Activated CD4-positive, alpha-beta memory T cell treated with anti-CD3 and anti-CD28 coated beads, Interleukin-2, amount 10 ng/mL, durations not matched to agents 7 days and 5 days (primary cell): ENCODE measurements at places on chromosomes 16 and 17. TPM values are rescaled to one million over a fixed set of nuclear protein-coding genes. Genes with fewer than 3 reads are reported as not detected.
A peak's percentile ranks its signal among the peaks of the same experiment; 100 is the strongest.

GRCh38 chr16:81632392-81633146 is 146.5 kb upstream of the PLCG2 start:
- peak; percentile 81 for DNase-seq
- H3K4me3 ChIP-seq: peak overlapping the region; percentile 58
- H3K4me1 ChIP-seq: peaks cover 51% of the 10 kb centered on the region
- peak overlapping the region; percentile 95 for H3K27ac ChIP-seq

DNA sequence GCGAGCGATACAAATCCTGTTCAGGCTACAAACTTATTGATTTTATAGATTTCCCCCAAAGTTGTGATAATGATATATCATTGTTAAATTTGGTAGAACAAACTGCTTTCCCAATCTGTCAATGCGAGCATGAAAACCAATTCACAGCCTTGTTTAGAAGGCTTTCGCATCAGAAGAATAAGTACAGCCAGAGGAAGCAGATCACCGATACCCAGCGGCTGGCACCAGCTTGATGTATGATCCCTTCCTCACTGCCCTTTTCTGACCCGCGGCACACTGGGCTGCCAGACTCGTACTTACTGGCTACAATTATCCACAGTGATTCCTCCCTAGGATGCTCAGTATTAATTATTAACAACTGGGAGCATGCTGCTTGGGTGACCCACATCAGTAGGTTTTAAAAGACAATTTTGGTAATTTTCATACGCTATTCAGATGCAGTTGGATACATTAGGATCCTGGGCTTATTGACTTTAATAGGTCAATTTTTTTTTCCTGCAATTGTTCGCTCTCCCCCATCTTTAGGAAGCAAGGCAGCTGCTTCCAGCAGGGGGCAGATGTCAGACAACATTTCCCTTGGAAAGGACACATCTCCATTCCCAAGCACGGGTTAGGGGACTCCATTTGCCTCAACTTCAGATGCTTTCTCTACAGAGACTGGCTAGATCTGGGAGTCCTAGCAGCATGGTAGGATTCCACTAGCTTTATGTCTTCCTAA is 582.7 kb upstream of the PSMD7 start:
- H3K27me3 ChIP-seq: no peaks in the 10 kb centered on the region
- H3K4me1 ChIP-seq: no peaks in the 10 kb centered on the region
- H3K27ac ChIP-seq: no peak overlapping the region
- no peak for DNase-seq

GRCh38 chr16:720447-720989 is 428 bp upstream of the ANTKMT start:
- peaks cover 18% of the 10 kb centered on the region for H3K4me1 ChIP-seq
- peak; percentile 42 for DNase-seq
- no peaks in the 10 kb centered on the region for H3K36me3 ChIP-seq
- peaks cover 10% of the 10 kb centered on the region for H3K27me3 ChIP-seq
- H3K27ac ChIP-seq: no peak overlapping the region
- peak overlapping the region; percentile 62 for H3K4me3 ChIP-seq

DNA sequence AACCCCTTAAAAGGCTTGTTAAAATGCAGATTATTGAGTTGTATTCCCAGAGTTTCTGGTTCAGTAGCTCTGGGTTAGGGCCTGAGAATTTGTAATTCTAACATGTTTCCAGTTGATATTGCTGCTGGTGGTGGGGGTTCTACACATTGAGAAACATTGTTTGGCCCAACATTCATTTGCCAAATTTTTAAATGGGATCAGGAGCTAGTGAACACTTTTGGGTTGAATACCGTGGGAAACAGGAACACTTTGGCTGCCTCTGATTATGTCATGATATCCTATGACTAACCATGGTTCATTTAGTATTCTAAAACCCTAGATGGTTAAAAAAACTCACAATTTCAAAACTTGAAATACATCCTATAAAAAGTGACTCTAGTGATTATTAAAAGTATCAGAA is 89.3 kb downstream of the RPGRIP1L start:
- no peak overlapping the region for H3K4me3 ChIP-seq
- DNase-seq: no peak
- no peaks in the 10 kb centered on the region for H3K36me3 ChIP-seq
- H3K27ac ChIP-seq: no peak overlapping the region
- H3K4me1 ChIP-seq: no peaks in the 10 kb centered on the region

DNA sequence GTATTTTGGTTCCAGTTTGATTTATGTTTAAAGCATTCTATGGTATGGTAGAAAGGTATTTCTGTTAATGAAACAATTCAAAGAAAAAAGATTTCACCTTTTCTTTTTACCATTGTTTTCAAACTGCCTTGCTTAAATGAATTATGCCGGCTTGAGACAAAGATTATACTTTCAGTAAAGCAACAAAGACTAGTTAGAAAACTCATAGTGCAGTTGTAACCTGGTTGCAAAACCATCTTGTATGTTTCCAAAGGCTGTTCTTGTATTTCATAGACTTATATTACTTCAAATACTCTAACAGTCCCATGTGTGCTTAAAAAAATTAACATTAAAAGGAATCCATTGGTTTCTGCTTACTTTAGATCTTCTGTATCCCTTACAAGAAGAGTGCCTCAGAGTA is 118.5 kb upstream of the NACA2 start:
- H3K4me1 ChIP-seq: no peaks in the 10 kb centered on the region
- H3K27me3 ChIP-seq: no peaks in the 10 kb centered on the region
- H3K36me3 ChIP-seq: peaks cover 36% of the 10 kb centered on the region
- H3K4me3 ChIP-seq: no peak overlapping the region
- no peak overlapping the region for H3K27ac ChIP-seq

GRCh38 chr17:71764505-71764904 is 356.3 kb upstream of the SOX9 start:
- H3K4me1 ChIP-seq: no peaks in the 10 kb centered on the region
- H3K27me3 ChIP-seq: no peaks in the 10 kb centered on the region
- no peaks in the 10 kb centered on the region for H3K36me3 ChIP-seq

- peaks cover 2% of the 10 kb centered on the region for H3K27me3 ChIP-seq
- H3K4me3 ChIP-seq: no peak overlapping the region
- no peaks in the 10 kb centered on the region for H3K4me1 ChIP-seq
These were observed 56.2 kb upstream of the ELAC2 start for GRCh38 chr17:13074026-13074425.

- no peak overlapping the region for H3K27ac ChIP-seq
- H3K27me3 ChIP-seq: peaks cover 63% of the 10 kb centered on the region
- no peaks in the 10 kb centered on the region for H3K4me1 ChIP-seq
- DNase-seq: no peak
- H3K36me3 ChIP-seq: no peaks in the 10 kb centered on the region
These were observed 10.2 kb downstream of the BAHCC1 start for GRCh38 chr17:81405411-81405872.

- H3K4me1 ChIP-seq: peaks cover 27% of the 10 kb centered on the region
- no peaks in the 10 kb centered on the region for H3K27me3 ChIP-seq
- no peak overlapping the region for H3K27ac ChIP-seq
- DNase-seq: no peak
- no peak overlapping the region for H3K4me3 ChIP-seq
- H3K36me3 ChIP-seq: no peaks in the 10 kb centered on the region
These were observed 10.3 kb downstream of the ZFPM1 start for GRCh38 chr16:88463411-88463810.

DNA sequence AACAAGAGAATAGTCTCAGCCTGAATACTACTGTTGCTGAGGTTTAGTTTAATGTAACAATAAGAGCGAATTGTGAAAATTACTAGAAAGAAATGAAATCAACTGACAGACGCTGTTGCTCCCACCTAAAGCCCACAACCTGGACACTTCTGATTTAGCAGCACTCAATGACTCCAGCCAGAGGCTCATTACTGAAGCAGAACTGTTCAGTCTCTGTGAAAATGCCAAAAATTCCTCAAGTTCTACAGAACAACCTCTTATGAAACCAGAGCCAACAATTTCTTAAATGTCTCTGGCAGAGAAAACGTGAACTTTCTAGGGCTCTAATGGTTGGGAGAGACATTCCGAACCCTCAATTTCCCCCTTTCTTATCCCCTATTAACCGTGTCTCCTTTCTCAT is 9.9 kb downstream of the PSME3IP1 start:
- H3K36me3 ChIP-seq: peaks cover 34% of the 10 kb centered on the region
- no peaks in the 10 kb centered on the region for H3K27me3 ChIP-seq
- H3K27ac ChIP-seq: no peak overlapping the region
- H3K4me1 ChIP-seq: peaks cover 2% of the 10 kb centered on the region
- DNase-seq: no peak

The KRTAP1-5 gene
- total RNA-seq: not detected

The CFAP119 gene
- 4.1 TPM for total RNA-seq

- H3K36me3 ChIP-seq: no peaks in the 10 kb centered on the region
- H3K4me3 ChIP-seq: no peak overlapping the region
- H3K4me1 ChIP-seq: peaks cover 20% of the 10 kb centered on the region
- DNase-seq: no peak
- peaks cover 55% of the 10 kb centered on the region for H3K27me3 ChIP-seq
These were observed 6.2 kb downstream of the EFNB3 start for GRCh38 chr17:7711051-7711755.

The DNAJA2 gene
- 64.3 TPM for total RNA-seq

The CNGB1 gene
- not detected for total RNA-seq

DNA sequence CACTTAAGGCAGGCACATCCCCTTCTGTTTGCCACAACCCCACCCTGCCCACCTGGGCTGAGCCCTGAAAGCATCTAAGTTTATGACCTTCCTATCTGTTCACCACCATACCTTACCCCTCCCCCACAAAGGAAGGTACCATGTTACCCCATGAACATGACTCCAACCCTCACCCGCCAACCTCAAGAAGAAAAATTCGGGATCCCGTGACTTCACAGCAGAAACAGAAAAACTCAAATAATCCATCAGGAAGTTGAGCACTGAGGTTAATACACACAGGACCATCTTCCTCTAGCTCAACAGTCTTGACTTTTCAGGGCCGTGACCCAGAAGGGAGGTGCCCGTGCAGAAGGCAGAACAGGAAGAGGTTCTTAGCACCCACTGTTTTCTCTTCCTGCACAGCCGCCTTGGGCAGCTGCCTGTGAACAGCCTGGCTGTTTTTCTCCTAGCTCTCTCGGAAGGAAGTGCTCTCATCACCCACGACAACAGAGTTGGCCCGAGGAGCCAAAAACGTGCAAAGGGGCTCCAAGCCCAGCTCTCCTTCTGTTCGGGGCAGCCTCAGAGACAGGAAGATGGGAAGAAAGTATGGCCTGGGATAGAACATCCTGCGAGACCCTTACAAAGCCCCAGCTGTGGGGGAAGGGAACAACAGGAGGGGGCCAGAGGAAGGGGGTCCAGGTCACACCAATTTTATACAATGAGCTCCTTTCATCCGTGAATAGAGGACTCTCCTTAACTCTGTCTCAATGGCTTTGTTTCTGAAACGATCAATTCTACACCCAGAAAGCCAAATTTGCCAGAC is 101.1 kb downstream of the XYLT1 start:
- H3K4me3 ChIP-seq: peak overlapping the region; percentile 84
- H3K4me1 ChIP-seq: peaks cover 86% of the 10 kb centered on the region
- peaks cover 43% of the 10 kb centered on the region for H3K36me3 ChIP-seq
- no peaks in the 10 kb centered on the region for H3K27me3 ChIP-seq
- peak; percentile 83 for DNase-seq

DNA sequence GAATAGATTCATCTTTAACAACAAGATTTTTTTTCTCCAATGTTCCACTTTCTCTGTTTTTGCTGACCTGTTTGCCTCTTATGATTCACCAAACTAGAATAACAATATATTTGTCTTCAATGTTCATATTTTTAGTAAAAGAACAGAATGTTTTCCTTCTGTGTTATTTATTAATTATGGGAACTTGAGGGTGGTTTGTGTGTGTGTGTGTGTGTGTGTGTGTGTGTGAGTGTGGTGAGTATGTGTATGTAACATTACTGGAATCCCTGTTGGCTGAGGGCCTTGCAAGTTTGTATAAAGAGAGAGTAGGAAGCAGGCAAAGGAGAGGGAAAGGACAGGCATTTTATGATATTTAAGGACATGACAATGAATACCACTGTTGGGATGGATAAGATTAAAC is 13.8 kb downstream of the STXBP4 start:
- H3K4me3 ChIP-seq: no peak overlapping the region
- H3K36me3 ChIP-seq: peaks cover 11% of the 10 kb centered on the region
- no peaks in the 10 kb centered on the region for H3K27me3 ChIP-seq
- no peak for DNase-seq

GRCh38 chr17:39573447-39574298 is 34.0 kb downstream of the NEUROD2 start:
- DNase-seq: peak; percentile 58
- peaks cover 27% of the 10 kb centered on the region for H3K36me3 ChIP-seq
- peak overlapping the region; percentile 82 for H3K4me3 ChIP-seq
- H3K27ac ChIP-seq: no peak overlapping the region
- H3K27me3 ChIP-seq: peaks cover 11% of the 10 kb centered on the region

The SLC35G6 gene
- total RNA-seq: not detected

- H3K36me3 ChIP-seq: no peaks in the 10 kb centered on the region
- DNase-seq: peak; percentile 75
- peaks cover 17% of the 10 kb centered on the region for H3K4me1 ChIP-seq
- H3K4me3 ChIP-seq: peak overlapping the region; percentile 35
- H3K27me3 ChIP-seq: peaks cover 35% of the 10 kb centered on the region
These were observed 1.5 kb upstream of the BAIAP3 start for GRCh38 chr16:1331712-1332617.

- H3K4me3 ChIP-seq: no peak overlapping the region
- H3K27me3 ChIP-seq: no peaks in the 10 kb centered on the region
- peaks cover 17% of the 10 kb centered on the region for H3K36me3 ChIP-seq
- no peak for DNase-seq
These were observed 61.9 kb downstream of the BANP start for GRCh38 chr16:88013091-88013609.

The OTOP2 gene
- total RNA-seq: not detected

- peak overlapping the region; percentile 96 for H3K4me3 ChIP-seq
- DNase-seq: no peak
- H3K36me3 ChIP-seq: peaks cover 3% of the 10 kb centered on the region
- H3K27me3 ChIP-seq: peaks cover 4% of the 10 kb centered on the region
- peaks cover 32% of the 10 kb centered on the region for H3K4me1 ChIP-seq
- H3K27ac ChIP-seq: peak overlapping the region; percentile 85
These were observed 2.1 kb upstream of the ESRP2 start for GRCh38 chr16:68238029-68238345.

The BCL6B gene
- total RNA-seq: 0.80 TPM

The CLUH gene
- total RNA-seq: 37.9 TPM

DNA sequence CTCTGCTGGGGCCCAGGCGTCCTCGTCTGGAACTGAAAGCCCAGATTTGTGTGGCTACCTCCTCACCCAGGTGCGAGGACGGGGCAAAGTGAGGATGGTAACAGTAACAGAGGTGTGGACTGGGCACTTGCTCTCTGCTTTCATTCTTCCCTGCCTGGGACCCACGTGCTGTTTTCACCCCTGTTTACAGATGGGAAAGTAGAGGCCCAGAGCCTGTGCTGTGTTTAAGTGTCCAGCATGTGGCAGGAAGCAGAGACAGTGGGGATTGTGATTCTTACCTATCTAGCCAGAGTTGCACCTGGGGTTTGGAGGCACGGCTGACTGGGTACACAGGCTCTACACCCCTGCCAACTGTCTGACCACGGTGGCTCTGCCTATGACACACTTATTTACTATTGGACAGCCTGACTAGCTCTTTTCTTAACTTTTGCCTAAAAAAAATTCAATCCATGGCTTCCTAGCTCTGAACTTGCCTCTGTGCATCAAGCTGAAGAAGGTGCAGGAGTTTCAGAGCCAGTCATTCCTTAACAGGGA is 155.4 kb downstream of the CLEC16A start:
- no peak for DNase-seq
- peak overlapping the region; percentile 91 for H3K27ac ChIP-seq
- H3K4me3 ChIP-seq: peak overlapping the region; percentile 34
- H3K36me3 ChIP-seq: peaks cover 44% of the 10 kb centered on the region
- no peaks in the 10 kb centered on the region for H3K27me3 ChIP-seq
